ENCODE measurements at places on chromosomes 6 and 20.

DNA sequence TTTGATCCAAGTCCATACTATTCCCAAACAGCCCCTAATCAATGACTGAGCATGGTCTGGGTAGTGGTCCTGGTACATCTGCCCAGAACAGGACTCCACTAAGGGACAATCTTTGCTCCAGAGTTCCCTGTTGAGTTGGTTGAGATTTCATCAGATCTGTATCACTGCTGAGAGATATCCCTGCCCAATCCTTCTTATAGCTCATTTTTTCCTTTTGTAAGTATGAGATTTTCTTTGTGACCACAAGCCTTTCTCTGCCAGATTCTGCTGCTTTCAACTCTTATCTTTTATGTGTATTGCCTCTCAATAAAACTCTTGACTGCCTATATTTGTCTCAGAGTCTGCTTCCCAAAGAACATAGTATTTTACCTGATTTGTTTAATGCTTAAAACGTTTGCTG is 46.2 kb upstream of the LAMA2 start:
- DNase-seq, result no peak

DNA sequence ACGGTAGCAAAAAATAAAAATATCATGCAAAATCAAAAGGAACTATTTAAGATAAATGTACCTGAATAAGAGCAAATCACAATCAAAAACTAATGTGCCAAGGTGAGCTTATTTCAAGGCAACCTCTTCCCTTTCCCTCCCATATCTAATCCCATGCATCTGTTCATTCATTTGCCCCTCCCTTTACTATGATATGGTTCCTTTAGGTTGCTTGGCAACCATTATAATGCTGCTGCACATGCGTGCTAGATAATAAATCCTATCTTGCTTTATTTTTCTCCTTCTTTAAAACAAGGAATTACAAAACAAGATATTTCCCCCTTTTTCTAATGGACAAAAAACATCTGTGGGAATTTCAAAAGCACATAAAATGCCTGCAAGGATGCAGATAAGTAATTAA is 318.2 kb upstream of the POU3F2 start:
- no peak for DNase-seq

- no peak for DNase-seq
Measured at GRCh38 chr6:146974351-146974750, 229.9 kb upstream of the STXBP5 start.

DNA sequence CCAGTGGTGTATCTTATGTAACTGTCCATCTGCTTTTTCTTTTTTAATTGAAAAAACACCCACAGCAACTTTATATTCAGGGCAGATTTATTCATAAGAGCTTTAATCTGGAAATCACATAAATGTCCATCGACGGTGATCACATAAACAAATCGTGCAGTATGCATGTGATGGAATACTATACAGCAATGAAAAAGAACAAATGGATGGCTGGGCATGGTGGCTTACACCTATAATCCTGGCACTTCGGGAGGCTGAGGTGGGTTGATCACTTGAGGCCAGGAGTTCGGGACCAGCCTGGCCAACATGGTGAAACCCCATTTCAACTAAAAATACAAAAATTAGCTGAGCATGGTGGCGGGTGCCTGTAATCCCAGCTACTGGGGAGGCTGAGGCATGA is 39.1 kb downstream of the VSTM2L start:
- no peak for DNase-seq

DNA sequence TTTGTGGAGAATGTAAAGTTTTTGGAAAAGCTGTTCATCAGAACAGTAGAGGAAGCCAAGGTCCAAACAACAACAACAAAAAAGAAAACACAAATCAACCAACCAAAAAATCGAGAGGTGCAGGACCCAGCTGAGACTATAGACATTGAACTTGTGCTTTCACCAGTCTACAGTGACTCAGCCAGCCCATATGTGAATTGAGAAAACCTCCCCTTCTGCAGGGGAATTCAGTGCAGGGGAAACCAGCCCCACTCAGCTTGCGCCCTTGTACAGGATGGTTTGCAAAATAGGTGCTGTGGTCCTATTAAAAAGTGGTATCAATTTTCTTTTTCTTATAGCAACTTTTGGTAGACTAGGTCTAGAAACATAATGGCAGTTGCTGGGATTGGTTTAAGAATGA is 21.3 kb downstream of the MLIP start:
- no peak for DNase-seq

DNA sequence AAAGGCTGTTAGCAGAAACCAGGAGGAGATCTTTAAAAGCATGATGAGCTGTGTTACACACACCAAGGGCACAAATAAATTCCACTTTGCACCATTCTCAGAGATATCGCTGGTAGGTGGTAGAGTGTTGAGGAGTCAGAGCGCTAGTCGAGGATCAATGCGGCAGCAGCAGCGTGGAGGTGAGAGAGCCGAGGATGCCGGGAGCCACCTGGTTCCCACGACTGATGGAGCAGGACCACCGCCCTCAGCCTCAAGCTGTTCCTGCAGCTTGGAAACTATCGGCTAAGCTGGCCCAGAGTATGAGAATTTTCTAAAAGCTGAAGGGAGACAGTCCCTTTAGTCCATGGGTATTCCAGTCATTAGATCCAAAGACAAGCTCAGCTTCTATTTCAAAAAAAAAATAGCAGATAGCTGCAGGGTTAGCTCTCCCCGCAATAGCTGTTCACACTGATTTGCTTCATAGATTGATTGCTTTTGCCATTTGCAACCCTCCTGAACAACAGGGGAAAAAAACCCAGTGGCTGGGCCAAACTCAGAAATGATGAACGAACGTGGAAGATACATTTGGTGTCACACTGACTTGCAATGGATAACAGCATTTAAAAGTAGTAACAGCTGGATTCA is 106.2 kb downstream of the LCA5 start:
- no peak for DNase-seq

GRCh38 chr6:162198076-162198475 is 529.5 kb downstream of the PRKN start:
- no peak for DNase-seq

DNA sequence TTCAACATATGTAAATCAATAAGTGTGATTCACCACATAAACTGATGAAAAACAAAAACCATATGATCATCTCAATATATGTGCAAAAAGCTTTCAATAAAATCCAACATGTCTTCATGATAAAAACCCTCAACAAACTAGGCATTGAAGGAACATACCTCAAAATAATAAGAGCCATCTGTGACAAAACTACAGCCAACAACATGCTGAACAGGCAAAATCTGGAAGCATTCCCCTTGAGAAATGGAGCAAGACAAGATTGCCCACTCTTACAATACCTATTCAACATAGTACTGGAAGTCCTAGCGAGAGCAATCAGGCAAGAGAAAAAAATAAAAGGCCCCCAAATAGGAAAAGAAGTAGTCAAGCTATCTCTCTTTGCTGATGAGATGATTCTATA is 76.5 kb downstream of the OTOR start:
- no peak for DNase-seq

GRCh38 chr6:121858986-121859385 is 423.5 kb downstream of the GJA1 start:
- DNase-seq, result no peak

DNA sequence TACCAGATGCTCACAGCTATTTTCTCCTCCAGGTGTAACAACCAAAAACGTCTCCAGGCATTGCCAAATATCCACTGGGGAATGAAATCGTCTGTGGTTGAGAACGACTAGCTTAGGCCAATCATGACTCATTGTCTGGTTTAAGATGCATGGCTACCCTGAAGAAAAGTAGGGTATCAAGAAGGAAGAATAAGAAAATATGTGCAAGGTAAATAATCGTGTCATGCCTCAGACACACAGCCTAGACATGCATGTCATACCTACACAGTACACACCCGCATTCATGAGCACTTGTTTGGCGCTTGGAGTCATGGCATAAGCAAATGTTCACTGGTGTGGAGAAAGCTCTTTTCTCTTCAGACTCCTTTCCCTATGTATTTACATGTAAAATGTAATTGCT is 745.7 kb downstream of the MAFB start:
- DNase-seq, result no peak

DNA sequence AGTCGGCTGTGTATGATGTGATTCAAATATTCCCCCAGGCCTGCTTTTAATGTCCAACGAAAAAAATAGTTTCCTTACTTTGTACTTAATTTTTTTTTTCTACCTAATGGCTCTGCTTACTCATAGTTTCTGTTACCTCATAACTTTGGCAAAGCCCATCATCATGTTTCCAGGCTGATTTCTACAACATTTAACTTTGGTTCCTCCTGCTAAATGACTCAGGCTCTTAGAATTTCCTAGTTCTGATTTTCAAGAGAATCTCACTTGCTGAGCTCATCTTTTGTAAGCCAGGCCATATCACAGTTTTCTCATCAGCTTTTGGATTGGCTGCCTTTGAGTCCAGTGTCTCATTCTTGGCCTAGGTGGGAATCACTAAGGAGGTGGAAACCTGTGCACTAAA is 323.1 kb downstream of the HDGFL1 start:
- no peak for DNase-seq

- DNase-seq, result no peak
Measured at GRCh38 chr6:111835807-111836206, 37.4 kb downstream of the FYN start.

DNA sequence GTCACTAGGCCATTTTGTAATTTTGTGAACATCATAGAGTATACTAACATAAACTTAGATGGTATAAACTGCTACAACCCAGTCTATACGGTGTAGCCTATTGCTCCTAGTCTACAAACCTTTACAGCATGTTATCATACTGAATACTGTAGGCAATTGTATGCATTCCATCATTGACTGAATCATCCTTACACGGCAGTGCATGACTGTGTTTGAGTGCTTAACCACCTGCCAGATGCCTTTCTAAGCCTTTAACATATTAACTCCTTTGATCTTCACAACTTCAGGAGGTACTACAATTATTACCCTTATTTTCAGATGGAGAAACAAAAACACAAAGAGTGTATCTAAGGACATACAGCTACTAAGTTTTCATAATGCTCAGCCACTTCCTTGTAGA is 14.0 kb downstream of the DPPA5 start:
- no peak for DNase-seq

DNA sequence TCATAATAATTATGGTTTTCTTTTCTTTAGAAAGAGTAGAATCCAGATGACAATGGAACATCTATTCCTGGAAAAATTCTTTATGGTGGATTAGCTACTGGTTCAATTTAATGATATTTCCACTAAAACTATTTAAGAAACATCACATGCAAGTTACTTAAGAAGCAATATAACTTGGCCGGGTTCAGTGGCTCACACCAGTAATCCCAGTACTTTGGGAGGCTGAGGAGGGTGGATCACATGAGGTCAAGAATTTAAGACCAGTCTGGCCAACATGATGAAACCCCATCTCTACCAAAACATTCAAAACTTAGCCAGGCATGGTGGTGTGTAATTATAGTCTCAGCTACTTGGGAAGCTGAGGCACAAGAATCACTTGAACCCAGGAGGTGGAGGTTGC is 65.9 kb upstream of the SMLR1 start:
- DNase-seq, result no peak

- no peak for DNase-seq
Measured at GRCh38 chr6:157049133-157049532, 272.0 kb downstream of the ARID1B start.

GRCh38 chr20:43513372-43513930 is 6.0 kb downstream of the L3MBTL1 start:
- DNase-seq, result no peak

Data from hypothalamus (tissue), 51 donors.